Stimulated activated naive CD4-positive, alpha-beta T cell treated with Interleukin-2 at 50 U/mL for 16 hours (primary cell): ENCODE measurements at places on chromosomes 16 and 17.

DNA sequence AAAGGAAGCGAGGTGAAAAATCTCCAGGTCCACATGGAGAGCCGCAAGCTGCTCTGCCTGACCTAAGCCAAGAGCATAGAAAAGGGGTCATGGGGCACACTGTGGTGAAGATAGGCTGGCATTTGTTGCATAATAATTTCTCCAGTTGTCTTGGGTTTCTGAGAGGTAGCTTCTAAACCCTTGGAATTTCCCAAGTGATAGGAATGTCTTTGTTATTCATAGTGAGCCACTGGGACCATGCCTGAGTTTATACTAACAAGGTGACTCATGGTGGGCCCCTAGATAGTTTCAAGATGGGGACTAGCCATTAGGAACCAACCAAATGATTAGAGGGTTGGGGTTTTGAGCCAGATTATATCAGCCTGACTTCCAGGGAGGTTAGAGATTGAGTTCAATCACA is 25.6 kb downstream of the SOST start:
- DNase-seq, result no peak

DNA sequence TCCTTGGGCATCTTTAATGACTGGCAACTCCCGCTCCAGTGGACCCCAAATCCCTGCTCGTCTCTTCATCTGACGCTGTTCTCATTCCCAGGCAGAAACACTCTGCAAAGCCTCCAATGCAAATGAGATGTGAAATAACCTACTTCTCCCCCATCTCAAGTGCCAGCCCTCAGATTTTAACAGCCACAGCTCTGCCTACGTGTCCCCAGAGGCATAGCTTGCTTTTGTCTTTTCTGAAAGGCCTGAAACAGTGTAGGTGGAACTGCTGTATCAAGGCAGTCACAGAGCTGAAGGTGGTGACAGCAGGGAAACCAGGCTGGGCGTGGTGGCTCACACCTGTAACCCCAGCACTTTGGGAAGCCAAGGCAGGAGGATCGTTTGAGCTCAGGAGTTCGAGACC is 14.7 kb downstream of the RPH3AL start:
- no peak for DNase-seq

- no peak for DNase-seq
These were observed 52.5 kb upstream of the ENPP7 start for GRCh38 chr17:79678091-79678735.

GRCh38 chr16:9556949-9557665 is 465.7 kb downstream of the HAPSTR1 start:
- no peak for DNase-seq

DNA sequence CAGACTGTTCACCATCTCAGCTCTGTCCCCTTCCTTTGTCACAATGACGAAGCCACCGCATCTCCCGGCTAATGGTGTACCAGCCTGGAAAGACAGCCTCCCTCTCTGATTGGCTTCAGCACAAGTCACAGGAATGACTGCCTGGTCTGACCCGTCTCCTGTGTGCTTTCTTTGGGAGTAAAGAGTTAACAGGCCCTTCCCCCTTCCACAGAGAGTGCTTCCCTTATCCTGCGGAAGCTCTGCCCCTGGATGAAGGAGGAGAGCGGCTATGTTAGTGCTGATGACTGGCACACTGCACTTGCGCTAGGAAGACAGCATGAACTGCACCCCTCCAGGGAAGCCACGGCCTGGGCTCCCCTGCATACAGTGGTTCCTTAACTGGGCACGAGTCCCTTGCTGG is 11.3 kb downstream of the USB1 start:
- no peak for DNase-seq

GRCh38 chr16:75244844-75245758 is 6.3 kb downstream of the BCAR1 start:
- no peak for DNase-seq

DNA sequence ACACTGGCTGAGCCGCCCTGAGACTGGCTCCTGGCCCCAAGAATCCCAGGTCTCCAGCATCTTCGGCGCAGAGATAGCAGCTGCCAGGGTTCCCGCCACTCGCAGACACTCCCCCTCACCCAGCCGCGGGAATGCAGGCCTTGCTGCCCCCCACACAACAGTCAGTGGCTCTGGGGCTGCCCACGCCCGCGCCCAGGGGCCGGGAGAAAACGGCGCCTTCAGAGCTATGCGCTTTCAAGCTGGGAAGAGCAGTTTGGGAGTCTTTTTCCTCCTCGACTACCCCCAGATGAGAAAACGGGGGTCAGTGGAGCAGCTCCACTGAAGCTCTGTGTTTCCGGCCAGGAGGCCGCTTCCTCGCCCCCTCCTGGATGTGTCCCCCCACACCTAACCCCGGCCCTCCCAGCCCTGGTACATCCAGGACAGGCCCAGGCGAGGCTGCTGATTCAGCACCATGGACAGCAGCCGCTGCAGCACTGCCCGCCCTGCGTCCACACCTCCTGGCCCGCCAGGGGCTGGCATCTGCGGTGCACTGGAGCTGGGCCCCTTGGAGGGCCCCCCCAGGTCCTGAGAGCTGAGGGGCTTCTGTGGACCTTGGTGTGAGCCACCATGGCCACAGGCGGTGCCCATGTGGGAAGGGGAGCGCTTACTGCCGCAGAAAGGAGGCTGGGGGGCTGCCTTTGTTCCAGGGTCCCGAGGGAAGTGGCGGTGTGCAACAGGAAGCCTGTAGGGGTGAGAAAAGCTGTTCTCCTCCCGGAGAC is 35.7 kb downstream of the CACNA1H start:
- peak; percentile 9 for DNase-seq

GRCh38 chr16:53504665-53505064 is 1.7 kb upstream of the AKTIP start:
- DNase-seq, result no peak

- DNase-seq, result no peak
These were observed 148.4 kb downstream of the PITPNC1 start for GRCh38 chr17:67525239-67526135.

- DNase-seq, result no peak
These were observed 3.8 kb upstream of the EXOSC6 start for GRCh38 chr16:70255574-70255973.

GRCh38 chr17:34169496-34169895 is 85.6 kb upstream of the CCL2 start:
- DNase-seq, result no peak

GRCh38 chr17:64447526-64447925 is 1.4 kb upstream of the MILR1 start:
- no peak for DNase-seq

DNA sequence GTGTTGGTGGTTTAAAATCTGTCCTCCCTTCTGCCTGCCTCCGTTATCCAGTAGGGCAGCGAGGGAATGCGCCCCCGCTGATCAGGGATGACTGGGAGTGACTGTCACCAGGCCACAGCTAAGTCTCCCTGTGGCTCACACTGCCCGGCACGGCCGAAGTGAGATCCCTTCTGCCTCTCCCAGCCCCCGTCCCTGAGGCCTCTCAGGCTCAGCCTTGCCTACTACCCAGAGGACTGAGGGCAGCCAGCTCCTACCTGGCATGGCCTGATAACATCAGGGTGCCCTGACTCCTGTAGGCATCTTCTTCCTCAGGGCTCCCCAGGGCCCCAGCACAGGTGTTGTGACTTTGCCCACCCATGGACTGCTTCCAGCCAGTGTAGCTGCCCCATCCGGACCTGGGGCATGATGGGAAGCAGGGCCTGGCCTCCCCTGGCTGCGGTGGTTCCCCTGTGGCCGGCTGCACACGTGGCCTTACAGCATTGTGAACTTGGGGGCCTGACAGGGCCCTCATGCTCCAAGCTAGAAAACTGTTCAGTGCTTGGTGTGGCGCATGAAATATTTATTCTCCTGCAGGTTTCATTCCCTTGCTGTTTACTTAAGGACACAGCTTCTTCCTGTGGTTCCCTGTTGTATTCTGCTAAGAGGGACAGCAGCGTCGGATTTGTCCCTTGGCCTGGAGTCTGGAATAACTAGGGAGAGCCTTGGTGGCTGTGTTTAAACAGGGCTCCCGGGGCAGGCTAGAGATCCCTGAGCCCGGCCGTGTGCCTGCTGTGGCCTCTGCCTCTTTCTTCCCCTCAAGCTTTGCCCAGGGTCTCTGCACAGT is 30.0 kb downstream of the GINS2 start:
- DNase-seq, result no peak

- DNase-seq, result no peak
These were observed 45.3 kb downstream of the CCDC182 start for GRCh38 chr17:57699751-57700219.

DNA sequence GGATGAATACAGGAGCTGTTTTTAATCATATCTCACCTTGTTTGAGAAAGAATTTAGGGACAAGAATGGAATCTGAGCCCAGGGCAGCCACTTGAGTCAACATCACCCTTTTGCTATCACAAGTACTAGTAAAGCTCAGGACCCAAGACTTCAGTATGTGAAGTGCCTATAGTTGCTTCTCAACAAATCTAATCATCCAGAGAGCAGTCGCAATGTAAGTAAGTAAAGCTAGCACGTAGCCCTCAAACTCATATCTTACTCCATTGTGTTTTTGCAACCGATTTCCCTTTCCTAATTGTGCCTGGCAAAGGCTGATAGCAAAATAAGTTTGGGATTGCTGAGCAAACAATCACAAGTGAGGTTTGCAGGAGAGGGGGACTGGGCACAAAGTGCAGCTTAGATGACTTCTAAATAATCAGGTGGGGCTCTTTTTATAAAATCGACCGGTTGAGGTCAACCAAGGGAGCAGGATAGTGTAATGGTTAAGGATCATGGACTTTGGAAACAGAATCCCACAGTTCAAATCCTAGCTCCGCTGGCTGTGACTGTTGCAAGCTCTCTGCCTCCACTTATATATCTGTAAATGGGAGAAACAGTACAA is 13.0 kb downstream of the TOB1 start:
- no peak for DNase-seq

GRCh38 chr16:56658327-56658875 is 642 bp downstream of the MT1F start:
- DNase-seq, result no peak

DNA sequence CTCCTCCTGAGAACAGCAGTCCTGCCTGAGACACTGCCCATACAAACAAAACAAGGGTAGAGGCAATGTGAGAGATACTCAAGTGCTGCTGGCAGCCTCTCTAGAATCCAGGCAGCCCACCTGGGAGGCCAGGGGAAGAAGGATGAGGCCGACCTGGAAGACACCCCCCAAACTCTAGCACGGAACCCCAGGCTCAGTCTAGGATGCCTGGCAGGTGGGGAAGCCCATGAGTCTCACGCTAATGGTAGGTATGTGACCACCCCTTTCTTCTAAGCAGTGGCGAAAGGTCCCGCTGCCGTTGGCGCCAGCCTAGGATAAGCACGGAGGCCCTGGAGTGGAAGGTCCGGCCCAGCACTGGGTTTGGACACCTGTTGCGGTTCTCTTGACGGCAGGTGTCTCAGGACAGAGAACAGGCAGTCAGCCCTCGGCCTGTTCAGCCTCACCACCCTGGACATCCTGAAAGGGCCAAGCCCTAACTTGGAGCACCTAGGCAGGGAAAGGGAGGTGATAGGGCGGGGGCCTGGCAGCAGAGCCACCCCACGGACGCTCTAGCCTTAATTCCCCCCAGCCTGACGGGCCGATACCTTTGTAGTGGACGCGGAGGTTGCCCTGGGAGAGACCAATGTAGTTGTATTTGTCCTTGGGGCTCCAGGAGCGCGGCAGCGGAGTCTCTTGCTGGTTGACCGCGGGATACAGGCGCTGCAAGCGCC is 487 bp downstream of the RANBP10 start:
- DNase-seq, result no peak

- no peak for DNase-seq
These were observed 36.2 kb downstream of the YPEL2 start for GRCh38 chr17:59367657-59368045.

- no peak for DNase-seq
These were observed 148.9 kb downstream of the CMIP start for GRCh38 chr16:81593481-81593880.

- no peak for DNase-seq
These were observed 13.8 kb downstream of the STXBP4 start for GRCh38 chr17:54982399-54982798.

DNA sequence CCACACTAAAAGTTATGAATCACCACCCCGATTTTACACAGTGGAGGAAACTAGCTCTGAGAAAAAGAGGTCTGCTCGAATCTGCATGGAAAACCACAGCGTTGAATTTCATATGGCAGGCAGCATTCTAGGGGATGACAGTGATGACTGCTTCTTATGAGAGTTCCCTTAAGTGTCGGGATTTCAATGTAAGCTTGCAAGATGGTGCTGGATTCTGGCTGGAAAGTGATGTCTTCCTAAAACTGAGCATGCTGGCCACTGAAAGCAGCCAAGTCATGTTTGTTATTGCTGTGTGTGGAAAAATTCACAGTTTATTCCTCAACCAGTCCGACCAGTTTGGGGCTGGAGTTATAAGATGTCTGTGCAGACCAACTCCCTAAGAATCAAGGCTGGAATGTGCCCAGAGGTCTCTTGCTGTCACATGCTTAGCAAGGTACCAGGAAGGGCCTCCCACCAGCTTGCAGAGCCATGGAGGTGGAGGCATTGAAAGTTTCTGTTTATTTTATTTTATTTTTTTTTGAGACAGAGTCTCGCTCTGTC is 37.2 kb upstream of the GAN start:
- DNase-seq, result no peak

DNA sequence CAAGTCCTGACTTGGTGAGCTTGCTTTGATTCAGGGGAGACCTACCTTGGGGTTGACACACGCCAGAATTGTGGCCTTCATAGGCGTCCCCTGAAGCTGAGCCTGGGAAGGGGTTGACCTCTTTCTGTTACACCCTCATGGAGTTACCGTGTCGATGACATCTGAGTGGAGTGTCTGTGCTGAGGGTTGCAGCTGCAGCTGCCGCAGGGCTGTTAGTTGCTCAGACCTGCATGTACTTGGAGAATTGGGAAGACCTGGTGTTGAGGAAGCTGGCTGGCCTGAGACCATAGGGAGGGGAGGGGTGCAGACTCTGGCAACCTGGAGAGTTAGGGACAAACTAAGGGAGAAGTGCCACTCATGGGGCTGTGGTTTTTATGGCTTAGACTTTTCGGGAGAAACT is 9.6 kb downstream of the GSE1 start:
- no peak for DNase-seq

GRCh38 chr16:22077700-22078313 is 14.5 kb upstream of the VWA3A start:
- DNase-seq, result peak; percentile 57

GRCh38 chr17:614653-615546 is 99.7 kb downstream of the VPS53 start:
- DNase-seq, result no peak

GRCh38 chr17:43634591-43635125 is 27.1 kb downstream of the MEOX1 start:
- DNase-seq, result no peak

GRCh38 chr16:68910051-68910450 is 66.7 kb downstream of the TANGO6 start:
- DNase-seq, result no peak

GRCh38 chr17:77146246-77146632 is 5.5 kb downstream of the SEC14L1 start:
- DNase-seq, result no peak

GRCh38 chr17:30116345-30116660 is 313 bp upstream of the NSRP1 start:
- DNase-seq, result no peak

GRCh38 chr16:63695347-63695746 is 1426.5 kb downstream of the CDH11 start:
- DNase-seq, result no peak
